ENCODE measurements at places on chromosomes 11 and 22.

- DNase-seq: peak; percentile 51
Observed at GRCh38 chr11:11425806-11426205, 72.8 kb upstream of the CSNK2A3 start.

DNA sequence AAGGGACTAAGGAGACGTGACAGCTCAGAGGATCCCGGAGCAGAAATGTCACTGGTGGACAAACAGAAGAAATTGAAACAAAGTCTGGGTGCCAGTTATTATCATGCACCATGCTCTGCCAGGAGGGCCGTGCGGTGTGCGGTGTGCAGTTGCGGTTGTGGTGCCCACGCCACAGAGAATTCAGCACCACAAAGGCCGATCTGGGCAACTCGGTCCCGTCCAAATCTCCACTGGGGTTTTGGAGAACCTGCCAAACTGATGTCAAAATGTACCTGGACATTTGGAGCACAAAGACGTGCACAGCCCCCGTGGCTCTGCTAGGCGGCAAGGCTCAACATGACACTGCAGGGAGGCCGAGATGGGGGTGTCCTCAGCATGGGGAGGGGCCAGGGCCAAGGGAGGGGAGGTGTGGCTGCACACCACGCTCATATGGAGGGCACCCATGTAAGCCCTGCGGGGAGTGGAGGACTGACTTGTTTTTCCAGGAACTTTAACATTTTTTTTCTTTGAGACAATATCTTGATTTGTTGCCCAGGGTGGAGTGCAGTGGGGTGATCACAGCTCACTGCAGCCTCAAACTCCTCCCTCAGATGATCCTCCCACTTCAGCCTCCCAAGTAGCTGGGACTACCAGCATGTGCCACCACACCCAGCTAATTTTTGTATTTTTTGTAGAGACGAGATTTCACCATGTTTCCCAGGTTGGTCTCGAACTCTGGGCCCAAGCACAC, 39.4 kb downstream of the GNB1L start:
- DNase-seq: no peak

- peak; percentile 50 for DNase-seq
Observed at GRCh38 chr11:64291752-64292459, 804 bp downstream of the KCNK4 start.

DNA sequence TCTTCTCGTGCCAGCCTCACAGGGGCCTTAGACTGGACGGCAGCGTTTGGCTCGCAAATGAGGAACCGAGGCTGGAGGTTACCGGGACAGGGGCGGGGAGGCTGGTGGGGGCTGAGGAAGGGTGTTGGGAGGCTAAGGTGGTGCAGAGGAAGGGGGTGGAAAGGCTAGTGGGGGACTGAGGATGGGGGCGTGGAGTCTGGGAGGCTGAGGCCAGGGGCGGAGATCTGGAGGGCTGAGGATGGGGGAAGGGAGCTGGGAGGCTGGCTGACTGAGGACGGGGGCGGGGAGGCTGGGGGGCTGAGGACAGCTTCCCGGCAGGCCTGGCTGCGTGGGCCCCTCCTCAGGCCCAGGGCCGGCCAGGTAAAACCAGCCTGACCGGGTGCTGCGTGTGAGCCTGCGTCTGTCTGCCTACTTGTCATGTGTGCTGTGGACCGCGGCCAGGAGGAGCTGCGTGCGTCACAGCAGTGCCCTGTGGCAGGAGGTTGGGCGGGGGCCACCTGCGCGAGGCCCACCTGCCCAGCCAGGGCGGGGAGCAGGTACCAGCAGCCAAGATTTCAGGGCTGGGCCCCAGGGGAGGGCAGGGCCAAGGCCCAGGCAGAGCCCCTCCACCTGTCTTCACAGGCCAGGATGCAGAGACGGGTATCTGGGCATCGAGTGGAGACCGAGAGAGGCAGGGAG, 9.4 kb upstream of the PIM3 start:
- peak; percentile 28 for DNase-seq

All from NCI-H69 (cell line).